ENCODE measurements at places on chromosomes 16 and 17.
A peak's percentile ranks its signal among the peaks of the same experiment; 100 is the strongest.

DNA sequence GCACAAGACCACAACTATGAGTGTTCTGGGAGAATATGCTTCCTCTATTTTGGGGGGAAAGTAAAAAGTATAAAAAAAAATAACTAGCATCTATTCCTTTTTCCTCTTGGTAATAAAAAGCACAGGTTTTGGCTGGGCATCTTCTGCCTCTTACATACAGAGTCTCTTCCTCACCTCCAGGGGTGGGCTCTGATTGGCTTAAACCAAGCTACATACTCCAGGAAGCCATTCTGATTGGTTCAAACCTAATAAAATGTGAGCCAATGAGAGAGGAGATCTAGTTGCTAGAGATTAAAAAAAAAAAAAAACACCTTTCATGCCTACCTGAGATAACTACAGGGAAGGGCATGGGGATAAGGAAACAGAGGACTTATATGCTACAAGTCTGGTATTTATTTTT, 365.9 kb upstream of the ERCC4 start:
- no peak for DNase-seq

GRCh38 chr16:58853854-58854791, 120.0 kb upstream of the GOT2 start:
- no peak for DNase-seq

DNA sequence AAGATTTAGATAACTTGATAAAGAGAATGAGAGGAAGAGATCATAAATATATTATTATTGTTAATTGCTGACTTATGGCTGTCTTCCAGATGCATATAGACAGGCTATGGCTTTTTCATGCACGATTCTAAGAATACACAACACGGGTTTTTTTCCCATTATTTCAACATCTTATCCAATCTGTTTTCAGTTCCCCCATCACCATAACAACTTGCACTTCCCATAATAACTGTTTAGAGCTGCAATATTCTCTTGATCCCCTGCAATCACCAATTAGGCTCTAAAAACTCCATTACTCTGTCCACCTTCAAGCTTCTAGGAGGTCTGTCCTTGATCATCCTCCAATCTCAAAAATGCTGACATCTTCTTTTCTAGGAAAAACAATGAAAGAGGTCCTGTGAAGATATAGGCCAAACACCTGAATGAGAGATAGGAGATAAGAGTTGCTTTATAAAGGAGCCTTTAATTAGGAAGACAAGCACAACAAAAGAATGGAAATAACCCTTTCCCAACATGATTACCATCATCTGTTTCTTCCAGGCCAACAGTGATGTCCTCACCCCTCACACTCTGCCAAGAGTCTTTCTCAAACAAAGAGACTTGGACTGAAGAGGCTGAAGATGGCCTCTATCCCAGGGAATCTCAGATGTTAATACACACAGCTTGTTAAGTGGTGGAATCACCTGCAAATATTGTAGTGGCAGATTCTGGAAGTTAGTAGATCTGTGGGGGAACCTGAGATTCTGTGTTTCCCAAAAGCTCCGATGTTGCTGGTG, 32.2 kb upstream of the CCL2 start:
- no peak for DNase-seq

GRCh38 chr16:47612711-47613110, 151.6 kb downstream of the PHKB start:
- DNase-seq, result no peak

GRCh38 chr17:49570540-49571242, 5.0 kb upstream of the NXPH3 start:
- DNase-seq, result no peak

- peak; percentile 28 for DNase-seq
Measured at GRCh38 chr17:48630009-48630924, 4.1 kb upstream of the HOXB9 start.

DNA sequence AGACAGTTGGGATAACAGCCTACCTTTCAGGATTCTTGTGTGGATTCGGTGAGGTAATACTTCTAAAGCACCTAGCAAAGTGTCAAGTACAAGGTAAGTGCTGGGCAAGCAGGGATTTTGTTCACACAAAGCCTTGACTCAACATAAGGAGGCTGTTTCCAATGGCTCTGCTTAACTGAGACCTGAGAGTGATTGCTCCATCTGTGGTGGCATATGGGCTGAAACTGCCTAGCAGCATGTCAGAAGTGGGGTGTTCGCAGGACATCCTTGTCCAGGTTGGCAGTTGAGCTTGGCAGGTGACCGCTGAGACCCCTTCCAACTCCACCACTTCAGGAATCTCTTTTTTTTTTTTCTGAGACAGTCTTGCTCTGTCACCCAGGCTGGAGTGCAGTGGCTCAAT, 19.8 kb downstream of the IL4R start:
- no peak for DNase-seq
